ENCODE measurements at places on chromosomes 5 and 9.

DNA sequence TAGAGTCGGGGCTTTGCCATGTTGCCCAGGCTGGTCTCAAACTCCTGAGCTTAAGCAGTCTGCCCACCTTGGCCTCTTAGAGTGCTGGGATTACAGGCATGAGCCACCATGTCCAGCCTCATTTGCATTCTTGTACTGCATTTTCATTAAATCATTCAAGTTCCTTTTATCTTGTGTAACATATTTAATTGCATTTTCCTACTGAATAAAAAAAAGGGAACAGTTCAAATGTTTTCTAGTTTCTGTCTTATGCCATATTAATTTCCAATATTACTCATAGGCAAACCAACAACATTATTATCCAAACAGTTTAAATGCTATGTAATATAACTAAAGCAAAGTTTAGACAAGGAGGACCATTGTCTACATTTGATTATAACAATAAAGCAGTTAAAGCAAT, 6.1 kb downstream of the SLC31A1 start:
- DNase-seq, result no peak

GRCh38 chr9:114830546-114830945, 24.7 kb upstream of the TNFSF15 start:
- DNase-seq, result no peak

GRCh38 chr9:19703702-19704101, 85.1 kb downstream of the SLC24A2 start:
- no peak for DNase-seq

DNA sequence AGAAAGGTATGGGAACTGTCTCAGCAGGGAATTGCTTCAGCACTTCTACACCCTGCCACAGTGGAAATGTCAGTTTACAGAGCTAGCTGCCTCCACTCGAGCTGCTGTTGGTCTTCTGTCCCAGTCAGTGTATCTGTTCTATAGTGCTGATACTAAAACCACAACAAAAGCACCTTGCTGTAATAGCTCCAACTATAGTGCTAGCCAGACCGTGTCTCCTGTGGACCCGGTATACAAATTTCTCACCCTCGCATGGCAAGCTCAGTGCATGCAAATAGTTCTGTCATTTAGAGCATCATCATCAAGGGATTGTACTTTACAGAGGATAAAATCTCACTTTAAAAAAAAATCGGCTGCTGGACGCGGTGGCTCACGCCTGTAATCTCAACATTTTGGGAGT, 51.5 kb upstream of the IQGAP2 start:
- no peak for DNase-seq

GRCh38 chr5:131509801-131510200, 125.2 kb downstream of the RAPGEF6 start:
- DNase-seq, result no peak

GRCh38 chr9:104564358-104564757, 4.6 kb upstream of the OR13C8 start:
- DNase-seq, result no peak

DNA sequence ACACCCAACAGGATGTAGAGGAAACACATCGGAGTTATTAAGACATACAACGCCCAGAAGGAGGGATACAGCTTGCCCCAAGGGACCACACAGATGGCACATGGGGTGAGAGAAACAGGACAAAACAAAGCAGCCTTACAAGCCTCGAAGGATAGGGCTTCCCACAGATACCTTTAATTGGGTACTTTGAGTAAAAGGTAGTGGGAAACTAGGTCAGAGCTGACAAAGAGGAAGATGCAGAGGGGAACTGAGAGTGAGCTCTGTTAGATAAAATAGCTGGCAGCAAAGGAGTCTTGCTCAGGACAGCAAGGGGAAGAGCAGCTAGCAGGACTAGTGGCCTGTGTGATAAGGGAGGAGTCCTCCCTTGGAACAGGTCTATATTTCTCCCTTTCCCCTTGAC, 48.2 kb downstream of the OTP start:
- no peak for DNase-seq

GRCh38 chr5:79809743-79810142, 120.1 kb downstream of the CMYA5 start:
- no peak for DNase-seq

DNA sequence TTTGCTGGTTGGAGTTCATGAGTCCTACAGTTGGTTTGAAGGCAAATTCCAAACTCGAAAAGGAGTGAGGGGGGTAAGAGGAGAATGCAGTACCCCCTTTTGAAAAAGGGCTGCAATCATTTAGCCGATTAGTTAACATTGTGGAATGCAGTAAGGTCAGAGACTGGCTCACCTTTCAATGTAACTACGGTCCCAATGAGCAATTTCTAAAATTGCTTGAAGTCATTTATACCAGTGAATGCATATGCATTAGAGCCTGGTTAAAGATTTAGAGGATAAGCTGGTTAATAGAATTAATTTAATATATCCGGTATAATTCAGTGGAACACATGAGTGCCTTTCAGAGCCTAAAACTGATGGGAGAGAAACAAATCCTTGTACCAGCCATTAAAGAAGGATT, 172.6 kb upstream of the PAPPA start:
- DNase-seq, result no peak

- DNase-seq, result no peak
Measured at GRCh38 chr5:152332716-152333460, 72.2 kb downstream of the NMUR2 start.

DNA sequence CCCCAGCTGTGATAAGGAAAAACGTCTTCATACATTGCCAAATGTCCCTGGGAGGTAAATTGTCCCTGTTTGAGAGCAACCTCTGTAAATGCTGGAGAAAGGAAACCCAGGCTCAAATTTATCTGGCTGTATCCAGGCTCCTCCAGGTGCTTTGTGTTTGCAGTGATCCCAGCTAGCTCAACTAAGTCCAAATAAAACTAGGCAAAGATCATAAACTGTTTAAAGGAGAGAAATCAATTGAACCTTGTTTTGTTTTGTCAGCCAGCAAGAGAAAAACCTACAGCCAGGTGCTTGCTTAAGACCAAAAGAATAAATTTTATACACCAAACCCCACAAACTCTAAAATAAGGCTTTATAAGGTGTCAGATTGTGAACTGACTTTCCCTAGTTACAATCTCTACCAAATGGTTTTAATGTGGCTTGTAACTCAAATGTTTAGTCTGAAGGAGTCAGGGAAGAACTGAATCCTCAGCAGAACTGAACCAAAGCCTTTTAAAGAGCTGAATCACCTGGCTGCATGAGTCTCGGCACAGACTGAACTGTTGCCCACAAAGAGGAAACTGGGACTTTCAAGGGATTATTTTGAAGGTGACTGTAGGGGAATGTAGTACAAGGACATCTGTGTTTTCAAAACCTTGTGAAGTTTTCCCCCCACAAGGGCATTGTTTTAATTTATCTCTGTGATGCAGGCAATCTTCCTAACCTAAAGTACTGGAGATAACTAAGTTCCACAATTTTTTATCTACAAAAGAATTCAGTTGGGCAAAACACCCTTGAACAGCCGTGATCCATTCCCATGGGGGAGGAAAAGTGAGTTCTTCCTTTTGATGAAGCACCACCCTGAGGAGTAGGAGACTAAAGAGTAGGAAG, 201.7 kb upstream of the TARS1 start:
- DNase-seq, result no peak

- DNase-seq, result no peak
Measured at GRCh38 chr5:167731951-167732350, 559.5 kb upstream of the WWC1 start.

GRCh38 chr5:10866913-10867312, 105.9 kb upstream of the DAP start:
- DNase-seq, result no peak

GRCh38 chr9:5449521-5450358, 602 bp upstream of the CD274 start:
- DNase-seq, result no peak

DNA sequence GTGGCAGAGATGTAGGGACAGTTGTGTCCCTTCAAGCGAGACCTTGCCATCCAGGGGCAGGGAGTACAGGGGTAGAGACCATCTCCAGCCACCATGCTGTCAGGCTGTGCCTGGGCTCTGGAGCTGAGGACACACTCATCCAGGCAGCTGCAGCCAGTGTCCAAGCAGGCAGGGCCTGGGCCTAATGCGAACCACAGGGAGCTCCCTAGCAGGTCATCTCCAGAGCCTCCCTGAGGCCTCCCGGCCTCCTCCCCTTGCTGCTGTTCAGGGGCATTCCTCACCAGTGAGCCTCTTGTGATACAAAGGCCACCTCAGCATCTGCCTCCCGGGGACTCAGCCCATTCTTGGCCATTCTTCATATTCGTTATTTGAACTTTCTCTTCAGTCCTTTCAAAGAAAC, 35.0 kb downstream of the TPPP start:
- DNase-seq, result no peak

DNA sequence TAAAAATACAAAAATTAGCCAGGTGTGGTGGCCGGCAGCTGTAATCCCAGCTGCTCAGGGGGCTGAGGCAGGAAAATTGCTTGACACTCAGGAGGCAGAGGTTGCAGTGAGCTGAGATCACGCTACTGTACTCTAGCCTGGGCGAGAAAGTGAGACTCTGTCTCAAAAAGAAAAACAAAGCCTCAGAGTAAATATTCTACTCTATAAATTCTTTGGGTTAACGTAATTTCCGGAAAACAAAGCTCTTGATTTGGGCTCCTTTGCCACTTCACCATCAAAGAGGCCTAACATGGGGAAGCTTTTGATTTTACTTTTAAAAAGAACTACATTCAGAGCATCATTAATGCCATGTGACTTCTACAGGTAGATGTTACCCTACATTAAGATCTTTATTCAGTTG, 103.1 kb downstream of the SERINC5 start:
- DNase-seq, result no peak

DNA sequence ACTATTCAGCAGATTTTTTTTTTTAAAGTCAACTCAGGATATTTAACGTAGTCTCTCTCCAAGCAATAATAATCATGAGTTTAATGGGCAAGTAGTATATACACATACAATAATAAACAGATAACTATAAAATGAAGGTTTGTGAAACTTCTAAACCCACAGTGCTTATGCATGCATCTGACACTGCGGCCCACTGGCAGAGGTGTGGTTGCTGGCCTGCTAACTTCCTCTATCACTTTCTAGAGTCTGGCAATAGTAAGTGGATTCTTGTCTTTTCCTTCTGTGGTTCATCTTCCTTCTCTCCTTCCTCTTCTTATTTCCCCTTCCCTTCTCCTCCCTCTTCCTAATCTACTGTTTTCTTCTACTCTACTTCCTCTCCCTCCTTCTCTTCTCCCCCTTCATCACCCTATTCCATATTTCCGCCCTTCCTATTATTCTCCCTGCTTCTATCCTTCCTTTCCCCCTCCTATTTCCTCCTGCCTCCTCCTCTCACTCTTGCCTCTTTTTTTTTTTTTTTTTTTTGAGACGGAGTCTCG, 18.6 kb upstream of the AGXT2 start:
- no peak for DNase-seq

DNA sequence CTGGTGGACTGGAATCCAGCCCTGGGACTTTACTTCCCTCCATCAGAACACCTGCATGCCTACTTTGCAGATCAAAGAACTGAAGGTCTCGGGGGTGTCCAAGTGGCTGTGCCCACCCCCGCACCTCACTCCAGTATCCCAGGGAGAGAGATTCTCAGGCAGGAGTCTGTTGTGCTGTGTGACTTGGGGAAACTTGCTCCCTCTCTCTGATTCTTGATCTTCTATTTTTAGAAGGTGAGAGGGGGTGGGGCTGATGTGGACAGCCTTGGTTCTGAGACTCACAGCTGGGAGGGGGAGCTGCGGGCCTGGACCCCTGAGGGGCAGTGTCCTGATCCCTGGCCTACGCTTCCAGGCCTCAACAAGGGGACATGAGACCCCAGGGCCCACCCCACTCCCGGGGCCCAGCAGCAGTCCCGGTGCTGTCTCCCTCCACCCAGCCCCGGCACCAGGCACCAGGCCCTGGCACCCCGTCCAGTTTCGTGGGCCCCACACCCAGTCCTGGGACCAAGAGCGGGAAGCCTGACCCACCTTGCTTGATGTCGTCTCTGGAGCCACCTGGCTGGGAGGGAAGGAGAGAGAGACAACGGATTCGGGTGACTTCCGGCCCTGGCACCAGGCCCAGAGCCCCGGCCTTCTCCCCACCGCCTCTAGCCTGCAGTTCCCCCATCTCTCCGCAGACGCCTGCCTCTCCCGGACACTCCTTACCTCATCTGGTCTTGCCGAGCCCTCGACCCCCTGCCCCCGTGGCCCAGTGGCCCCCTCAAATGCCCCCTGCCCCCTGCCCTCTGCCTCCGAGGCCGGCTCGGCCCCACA, 74.0 kb upstream of the SPTLC1 start:
- no peak for DNase-seq

DNA sequence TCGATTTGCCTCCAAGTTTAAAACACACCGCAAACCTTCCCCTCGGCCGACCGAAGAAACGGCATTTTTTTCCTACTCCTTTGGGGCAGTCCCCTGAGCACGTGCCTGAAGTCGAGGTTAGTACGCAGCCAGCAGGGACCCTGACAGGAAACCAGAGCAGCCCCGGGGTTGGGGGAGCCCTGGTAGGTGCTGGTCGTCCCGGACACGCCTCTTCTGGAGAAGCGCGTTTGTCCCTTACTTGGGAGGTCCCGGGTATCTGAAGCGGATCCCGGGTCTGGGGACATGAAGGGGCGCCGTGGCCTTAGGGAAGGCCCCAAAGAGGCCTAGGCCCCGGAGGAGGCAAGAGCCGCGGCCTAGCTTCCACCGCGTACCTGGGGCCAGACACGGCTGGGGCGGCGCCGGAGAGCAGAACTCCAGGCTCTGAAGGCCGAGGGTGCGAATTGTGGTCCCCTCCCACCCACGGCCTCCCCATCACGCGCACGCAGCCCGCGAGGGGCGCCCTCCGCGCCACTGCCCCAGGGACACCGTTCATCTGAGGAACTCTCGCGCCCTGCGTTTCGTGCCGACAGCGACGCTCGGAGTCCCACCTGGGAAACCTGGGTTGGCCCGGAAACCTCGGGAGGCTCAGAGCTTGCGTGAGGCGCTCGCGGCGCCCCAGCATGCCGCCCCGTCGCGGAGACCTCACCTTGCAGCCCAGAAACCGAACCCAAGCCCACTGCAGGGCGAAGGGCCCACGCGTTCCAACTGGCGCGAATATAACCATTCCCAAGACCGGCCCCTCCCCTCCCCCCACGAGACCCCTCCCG, 10.4 kb downstream of the OTP start:
- no peak for DNase-seq

- DNase-seq, result no peak
Measured at GRCh38 chr9:92332577-92333281, 7.0 kb downstream of the CENPP start.

GRCh38 chr5:149667084-149667828, 62.9 kb upstream of the PPARGC1B start:
- DNase-seq, result no peak

- DNase-seq, result peak; percentile 4
Measured at GRCh38 chr5:72817076-72817481, 618 bp downstream of the TNPO1 start.

DNA sequence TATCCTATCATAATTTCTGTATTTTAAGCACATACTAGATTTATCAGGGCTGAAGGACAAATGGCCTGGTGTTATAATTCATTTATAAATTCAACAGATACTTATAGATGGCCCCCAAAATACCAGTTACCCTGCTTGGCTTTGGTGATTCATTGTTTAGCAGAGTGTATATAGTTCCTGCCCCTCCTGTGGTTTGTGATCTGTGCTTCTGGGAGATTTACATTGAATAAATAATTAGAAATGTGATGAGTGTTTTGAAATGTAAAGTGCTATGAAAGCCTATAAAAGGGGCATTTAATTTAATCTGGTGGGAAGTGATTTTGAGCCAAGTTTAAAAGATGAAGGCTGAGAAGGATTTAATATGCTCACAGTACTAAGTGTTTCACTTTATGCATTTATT, 36.7 kb upstream of the ZCCHC7 start:
- no peak for DNase-seq

- DNase-seq, result no peak
Measured at GRCh38 chr9:133090187-133090586, 28.4 kb downstream of the CEL start.

GRCh38 chr5:24823625-24824024, 178.8 kb upstream of the CDH10 start:
- DNase-seq, result no peak

- DNase-seq, result no peak
Measured at GRCh38 chr9:92820964-92821363, 56.3 kb upstream of the BICD2 start.
